EH (cell line): ENCODE measurements at places on chromosomes 6 and 20.

- no peak for DNase-seq
Observed at GRCh38 chr6:3471286-3471685, 14.4 kb upstream of the SLC22A23 start.

DNA sequence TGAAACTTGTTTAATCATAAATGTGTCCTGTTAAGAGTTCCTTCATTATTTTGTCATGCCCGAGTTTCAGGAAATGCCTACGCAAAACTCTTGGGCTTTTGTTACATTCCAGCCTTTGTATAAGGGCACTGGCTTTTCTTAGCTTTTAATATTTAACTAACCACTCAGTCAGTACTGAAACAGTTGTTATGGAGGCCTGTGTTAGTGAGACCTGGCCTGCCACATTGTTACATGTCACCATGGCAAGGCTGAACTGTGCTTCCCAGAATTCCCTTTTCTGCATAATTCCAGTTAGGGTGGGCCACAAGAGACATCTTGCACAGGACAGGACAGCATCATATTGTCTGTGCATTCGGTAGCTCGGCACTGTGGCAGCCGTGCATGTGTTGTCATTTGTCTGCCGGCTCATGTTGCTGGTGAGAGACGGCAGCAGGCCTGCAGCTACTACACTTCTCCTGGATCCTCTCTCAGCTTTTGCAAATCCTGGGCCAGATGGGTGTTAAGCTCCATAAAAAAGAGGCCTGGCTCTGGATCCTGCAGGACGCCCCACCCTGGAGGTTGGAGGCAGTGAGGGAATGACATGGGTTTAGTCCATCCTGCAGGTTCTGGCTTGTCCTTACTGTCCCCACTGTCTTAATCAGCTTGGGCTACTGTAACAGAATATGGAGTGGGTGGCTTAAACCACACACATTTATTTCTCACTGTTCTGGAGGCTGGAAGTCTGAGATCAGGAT is 128.8 kb upstream of the DTNBP1 start:
- peak; percentile 6 for DNase-seq

GRCh38 chr20:4081421-4081820 is 66.1 kb upstream of the RNF24 start:
- no peak for DNase-seq

DNA sequence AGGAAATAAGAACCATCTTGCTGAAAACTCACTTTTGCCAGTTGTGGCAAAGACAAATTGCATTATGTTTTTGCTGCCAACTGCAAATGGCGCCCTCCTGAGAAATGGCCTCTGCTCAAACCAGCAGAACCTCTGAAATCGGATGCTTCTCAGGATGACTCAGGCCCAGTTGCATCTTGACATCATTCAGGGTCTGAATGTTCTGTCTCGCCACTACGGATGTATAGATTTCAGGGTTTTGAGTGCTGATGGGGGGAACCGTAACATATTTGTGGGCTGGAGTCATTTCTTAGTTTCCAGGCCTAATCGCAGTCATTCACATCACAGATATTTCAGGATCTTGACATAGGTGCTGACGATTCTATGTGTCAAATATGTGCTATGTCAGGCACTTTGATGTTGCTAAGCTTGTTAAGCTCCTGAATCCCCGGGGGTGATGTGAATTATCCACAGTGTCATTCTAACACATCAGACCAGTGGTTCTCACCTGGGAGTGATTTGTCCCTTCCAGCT is 207.1 kb downstream of the NFATC2 start:
- DNase-seq: peak; percentile 99

GRCh38 chr6:3752531-3753227 is 1.2 kb upstream of the PXDC1 start:
- no peak for DNase-seq

DNA sequence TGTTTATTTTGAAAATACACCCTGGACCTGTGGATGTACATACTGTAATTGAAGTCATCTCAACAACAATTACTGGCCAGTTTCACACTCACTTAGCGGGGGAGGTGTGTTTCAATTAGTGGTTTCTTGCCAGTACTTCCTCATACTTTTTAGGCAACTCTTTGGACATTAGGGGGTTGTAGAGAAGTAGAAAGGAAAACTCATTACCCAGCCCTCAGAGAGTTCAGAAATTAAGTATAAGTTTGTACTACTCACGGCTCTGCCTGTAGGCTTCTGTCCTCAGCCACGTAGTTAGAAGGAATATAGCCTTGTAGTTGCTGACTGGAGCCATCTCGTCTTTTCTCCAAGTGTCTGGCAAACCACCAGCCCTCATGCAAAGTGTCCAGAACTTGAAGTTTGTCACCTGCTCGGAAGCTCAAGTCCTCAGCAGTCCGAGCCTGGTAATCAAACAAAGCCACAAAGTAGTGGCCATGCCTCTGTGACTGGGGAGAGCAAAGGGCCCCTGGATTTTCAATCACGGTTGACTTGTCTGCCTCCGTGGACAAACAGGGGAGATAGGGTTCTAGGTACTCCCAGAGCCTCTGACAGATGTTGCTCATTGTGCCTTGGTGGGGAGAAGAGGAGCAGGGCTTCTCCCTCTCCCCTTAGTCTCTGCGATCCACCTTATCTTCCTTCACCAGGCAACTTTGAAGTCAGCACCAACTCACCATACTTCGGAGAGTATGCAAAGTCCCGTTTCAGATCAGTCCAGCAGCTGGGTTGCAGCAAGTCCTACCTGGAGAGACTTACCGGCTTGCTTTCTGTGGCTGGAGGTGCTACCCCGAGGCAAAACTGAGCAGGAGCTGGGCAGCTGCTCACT is 749 bp downstream of the FRK start:
- DNase-seq: peak; percentile 20

DNA sequence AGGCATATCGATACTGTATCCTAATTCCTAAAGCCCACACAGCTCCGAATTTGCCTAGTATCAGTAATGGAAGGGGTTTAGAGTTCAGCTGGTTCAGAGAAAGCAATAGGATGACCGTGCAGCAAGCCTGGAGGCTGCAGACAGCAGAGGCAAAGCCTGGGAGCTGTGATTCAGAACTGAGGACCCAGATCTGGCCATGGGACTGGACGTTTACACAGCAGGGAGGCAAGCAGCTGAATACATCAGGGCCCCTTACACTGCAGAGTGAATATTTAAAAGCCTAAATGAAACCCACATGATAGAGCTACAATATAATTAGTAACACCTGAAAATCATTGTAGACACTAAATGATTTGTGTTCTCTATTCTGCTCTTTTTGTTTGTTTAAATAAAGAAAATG is 38.0 kb downstream of the ELOVL2 start:
- DNase-seq: peak; percentile 25

DNA sequence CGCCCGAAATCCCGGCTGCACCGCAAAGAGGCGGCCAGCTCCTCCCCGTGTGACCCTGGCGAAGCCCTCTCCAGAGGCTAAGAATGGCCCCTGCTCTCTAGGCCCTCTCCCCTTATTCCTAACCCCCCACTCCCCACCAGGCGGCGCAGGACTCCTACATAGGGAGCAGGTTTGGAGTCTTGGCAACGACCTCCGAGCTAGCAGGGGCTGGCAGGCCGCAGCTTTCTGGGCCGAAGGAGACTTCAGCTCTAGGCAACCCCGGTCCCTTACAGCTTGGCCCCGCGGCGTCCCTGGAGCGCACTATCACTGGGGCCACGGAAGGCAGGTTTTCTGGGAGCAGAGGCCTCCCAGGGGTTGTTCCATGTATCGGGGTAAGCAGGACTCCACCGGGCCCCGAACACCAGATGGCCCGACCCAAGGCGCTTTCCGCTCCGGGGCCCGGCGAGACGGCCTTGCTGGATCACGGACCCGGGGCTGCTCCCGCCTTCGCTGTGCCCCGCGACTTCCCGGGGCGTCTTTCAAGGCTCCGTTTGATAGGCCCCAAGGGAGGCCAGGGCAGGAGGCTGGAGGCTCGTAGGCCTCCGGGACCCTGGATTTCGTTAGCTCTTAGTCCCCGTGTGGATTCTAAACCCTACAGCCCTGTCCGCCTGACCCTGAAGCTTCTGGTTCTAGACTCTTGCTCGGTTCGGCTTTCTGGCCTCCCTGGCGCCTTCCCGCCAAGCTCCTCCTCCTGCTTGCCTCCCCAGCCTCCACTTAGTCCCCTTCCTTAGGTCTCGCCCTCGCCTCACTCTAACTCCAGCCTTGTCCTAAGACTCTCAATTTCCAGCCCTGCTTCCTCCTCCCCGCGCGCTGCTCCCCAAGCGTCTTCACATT is 1.9 kb downstream of the SLC32A1 start:
- DNase-seq: peak; percentile 32

DNA sequence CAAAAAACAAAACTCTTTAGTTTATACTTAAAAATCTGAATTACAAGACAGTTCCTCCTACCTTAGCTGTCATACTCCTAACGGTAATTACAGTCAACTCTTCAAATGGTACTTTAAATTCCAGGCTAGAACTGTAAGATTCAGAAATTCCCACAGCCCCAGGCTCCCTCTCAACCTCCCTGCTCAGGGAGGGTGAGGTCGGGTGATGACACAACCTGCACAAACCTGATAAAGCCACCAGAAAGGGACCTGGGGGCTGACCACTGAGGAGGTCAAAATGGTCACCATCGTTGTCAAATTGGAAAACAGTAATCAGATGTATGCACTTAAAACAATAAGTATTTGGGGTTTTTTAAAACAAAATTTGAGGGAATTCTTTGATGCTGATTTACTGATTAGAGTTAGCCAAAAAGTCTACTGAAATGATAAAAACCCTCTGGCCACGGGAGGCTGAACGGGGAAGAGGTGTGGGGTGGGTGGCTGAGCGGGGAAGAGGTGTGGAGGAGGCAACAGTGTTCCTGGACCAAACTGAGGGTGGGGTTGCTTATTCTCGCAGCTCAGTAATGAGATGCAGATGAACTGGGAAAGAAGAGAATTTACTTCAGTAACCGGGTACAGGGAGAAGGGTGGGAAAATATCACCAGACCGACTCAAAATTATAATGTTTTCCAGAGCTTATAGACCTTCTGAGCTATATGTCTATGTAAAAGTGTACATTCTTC is 52.4 kb downstream of the SLC22A1 start:
- DNase-seq: no peak

DNA sequence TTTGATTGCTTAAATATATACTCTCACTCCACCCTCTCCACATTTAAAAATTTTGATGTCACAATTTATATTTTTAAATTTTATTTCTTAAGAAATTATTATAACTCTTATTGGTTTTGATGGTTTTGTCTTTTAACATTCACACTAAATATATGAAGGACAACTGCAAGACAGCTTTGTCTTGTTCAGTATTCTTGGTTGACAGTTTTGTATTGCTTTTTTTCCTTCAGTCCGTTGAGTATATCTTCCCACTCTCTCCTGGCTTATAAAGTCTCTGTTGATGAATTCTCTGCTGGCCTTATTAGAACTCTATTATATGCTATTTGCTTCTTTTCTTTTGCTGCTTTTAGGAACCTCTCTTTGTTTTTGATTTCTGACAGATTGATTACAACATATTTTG is 392.2 kb downstream of the C6orf118 start:
- no peak for DNase-seq

GRCh38 chr6:49233483-49233882 is 229.6 kb downstream of the MMUT start:
- DNase-seq: no peak
